ENCODE measurements at places on chromosomes 3 and 15.

DNA sequence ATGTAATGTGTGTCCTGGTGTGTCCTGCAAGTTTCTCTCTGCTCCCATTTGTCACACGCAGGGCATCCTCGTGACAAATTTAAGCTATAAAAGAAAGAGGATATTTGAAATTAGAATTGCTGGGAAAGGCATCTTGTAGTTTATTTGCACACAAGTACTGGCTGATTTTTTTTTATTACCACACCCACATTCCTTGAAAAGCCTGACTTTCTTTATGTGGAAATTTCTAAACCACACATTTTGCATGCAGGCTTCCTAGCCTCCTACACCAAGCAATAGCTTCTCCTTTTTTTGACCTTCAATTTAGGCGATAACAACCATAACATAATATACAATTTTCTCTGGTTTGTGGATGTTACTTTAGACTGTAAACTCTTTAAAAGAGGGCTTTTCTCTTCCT lies 126.1 kb downstream of the SERPINI1 start:
- no peak for DNase-seq

- DNase-seq, result peak; percentile 25
Measured at GRCh38 chr3:66276705-66277274, 56.0 kb downstream of the SLC25A26 start.

GRCh38 chr15:37206690-37207089 lies 106.3 kb upstream of the MEIS2 start:
- DNase-seq, result no peak

GRCh38 chr15:68797599-68798345 lies 22.9 kb downstream of the ANP32A start:
- DNase-seq, result peak; percentile 25

- peak; percentile 80 for DNase-seq
Measured at GRCh38 chr3:43769097-43769884, 78.6 kb downstream of the ABHD5 start.
